ENCODE measurements at places on chromosomes 16 and 17. TPM values are rescaled to one million over a fixed set of nuclear protein-coding genes. Genes with fewer than 3 reads are reported as not detected.
A peak's percentile ranks its signal among the peaks of the same experiment; 100 is the strongest.

Gene ANKRD13B
- 1.3 TPM for total RNA-seq

GRCh38 chr16:57092786-57093411 lies 516 bp downstream of the CPNE2 start:
- peak; percentile 61 for DNase-seq

DNA sequence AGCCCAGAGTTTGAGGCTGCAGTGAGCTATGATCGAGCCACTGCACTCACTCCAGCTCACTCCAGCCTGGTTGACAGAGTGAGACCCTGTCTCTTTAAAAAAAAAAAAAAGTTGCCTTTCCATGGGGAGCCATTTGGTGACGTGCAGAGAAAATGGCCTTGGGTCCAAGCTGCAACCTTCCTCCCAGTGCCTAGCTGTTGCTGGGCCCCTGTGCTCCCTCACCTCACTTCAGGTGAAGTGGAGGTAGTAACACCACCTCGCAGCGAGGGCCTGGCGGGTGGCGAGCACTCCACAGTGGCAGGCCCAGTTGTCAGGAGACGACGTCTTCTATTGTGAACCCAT lies 17.4 kb downstream of the SYT17 start:
- no peak for DNase-seq

DNA sequence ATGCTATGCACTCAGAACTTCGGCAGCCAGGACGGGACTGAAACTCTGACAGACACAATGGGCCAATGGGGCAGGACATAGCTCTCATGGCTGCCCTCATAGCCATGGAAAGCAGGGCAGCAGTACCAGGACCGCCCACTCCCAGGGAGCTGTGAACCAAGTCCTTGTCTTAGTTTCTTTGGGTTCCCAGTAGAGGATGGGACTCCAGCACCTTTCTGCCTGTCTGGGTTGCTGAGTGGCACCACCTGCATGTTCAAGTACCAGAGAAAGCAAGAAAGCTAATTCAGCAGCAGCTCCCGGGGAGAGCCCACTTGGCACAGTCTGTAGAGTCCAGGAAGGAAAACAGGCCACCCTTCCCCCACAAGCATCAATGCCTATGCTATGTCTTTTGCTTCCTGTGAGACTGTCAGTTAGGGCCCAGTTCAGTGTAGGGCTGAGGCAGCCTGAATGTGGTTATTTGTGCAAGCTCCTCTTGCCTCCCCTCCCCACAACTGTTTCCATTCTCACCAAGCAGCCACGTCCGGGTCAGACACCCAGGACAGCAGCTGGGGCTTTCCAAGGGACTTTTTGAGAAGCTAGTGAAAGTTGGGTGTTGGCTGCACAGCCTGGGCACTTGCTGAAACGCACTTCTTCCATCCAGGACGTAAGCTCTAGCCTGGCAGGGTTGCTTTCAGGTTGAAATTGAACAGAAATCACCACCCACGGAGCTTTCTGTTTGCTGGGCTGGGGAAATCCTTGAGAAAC lies 7.8 kb downstream of the SUPT4H1 start:
- no peak for DNase-seq

DNA sequence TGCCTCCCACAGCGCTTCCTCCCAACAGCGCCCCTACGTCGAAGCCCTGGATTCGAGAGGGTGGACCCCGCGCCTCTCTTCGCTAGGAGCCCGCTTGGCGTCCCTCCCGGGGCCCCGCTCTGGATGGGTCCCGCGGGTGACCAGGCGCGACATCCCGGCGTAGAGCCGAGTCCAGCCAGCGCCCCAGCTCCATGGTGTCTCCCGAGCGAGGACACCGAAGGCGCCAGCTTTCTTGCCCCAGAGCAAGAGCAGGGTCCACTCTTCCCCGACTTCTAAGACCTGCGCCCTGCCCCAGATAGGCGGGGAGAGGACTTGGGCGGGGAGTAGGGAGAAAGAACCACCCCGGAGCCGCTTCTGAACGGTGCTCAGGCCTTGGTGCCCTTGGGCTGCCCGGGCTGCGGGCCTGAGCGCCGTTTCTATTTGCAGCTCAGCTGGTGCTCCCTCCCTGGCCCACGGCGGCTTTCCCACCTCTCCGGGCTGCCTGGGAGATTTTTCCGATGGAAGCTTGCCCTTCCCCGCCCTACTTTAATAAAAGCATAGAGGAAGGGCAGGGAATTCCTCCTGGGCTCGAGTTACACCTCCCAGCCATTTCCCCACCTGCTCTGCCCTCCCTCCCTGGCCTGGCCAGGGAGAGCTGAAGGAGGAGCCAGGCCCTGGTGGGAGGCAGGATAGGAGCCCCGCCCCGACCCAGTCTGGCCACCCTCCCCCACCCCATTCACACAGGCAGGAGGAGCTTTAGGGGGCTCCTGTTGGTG lies 1.8 kb downstream of the MMP15 start:
- peak; percentile 72 for DNase-seq
